ENCODE measurements at places on chromosomes 13 and 19.

DNA sequence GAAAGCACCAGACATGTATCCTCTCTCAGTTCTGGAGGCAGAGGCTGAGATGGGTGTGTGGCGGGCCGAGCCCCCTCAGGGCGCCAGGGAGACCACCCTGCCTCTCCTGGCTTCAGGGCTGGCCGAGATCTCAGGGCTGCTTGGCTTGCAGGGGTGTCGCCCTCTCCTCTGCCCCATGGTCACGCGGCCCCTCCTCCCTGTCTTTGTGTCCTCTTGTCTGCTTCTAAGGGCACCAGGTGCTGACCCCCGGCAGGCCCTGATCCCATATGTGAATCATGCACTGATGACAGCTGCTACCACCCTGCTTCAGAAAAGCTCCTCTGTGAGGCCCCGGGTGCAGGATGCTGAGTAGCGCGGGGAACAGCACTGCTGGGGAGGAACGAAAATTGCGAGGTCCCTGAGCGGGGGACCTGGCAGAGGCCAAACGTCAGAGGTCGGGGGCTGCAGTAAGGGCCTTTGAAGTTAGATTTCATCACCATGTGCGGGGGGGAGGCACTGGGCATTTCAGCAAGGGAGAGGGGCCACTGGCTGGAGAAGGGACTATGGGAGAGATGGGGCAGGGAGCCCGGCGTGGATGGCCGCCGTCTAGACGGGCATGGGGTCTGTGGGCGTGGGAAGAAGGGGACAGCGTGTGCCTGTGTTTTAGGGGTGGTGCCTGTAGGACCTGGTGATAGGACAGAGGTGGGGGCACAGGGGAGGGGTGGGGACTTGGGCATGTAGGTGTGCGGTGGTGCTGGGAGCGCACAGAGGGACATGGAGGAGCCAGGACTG is 125.2 kb downstream of the KDM4B start:
- no peak for DNase-seq

DNA sequence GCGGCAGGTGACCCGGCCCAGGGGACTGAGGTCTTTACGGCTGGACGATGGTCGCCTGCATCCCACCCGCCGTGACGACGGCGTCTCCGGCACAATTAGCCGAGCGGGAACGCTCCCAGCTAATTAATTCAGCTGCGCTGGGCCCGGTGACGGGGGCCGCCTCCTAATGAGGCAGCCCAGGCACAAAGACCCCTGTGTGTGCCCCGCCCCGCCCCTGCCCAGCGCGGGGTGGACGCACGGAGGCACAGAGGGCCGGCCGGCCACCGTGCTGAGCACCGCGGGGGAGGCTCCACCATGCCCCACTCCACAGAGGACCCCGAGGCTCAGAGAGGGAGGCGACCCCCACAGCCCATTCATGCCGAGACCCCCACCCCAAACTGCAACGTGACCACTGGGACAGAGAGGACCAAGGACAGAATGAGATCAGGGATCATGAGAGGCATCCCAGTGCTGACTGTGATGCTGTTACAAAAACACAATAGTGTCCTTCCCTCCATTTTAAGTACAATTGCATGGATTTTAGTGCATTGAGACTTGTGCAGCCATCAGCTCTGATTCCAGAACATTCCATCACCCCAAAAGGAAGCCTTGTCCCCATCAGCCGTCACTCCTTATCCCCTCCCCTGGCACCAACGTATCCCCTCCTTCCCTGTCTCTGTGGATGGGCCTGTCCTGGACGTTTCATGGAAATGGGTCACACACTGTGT is 17.0 kb downstream of the EFNA2 start:
- no peak for DNase-seq

- DNase-seq: no peak
These were observed 1129.3 kb upstream of the PCDH20 start for GRCh38 chr13:62544928-62545327.

DNA sequence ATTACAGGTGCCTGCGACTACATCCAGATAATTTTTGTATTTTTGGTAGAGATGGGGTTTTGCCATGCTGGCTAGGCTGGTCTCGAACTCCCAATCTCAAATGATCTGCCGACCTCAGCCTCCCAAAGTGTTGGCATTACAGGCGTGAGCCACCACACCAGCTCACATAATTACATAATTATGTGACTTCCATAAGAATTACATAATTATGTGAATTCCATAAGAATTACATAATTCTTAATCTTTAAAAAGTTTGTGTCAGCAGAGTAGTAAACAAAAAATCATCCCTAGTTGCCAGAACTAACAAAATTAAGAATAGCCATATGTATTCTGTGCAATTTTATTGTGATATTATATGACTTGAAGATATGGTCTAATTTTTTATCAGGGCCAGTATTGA is 25.6 kb downstream of the IFT88 start:
- DNase-seq: no peak

- no peak for DNase-seq
These were observed 85.8 kb downstream of the IPO5 start for GRCh38 chr13:98039261-98039660.

All from GM23248 (cell line).